Activated CD4-positive, alpha-beta T cell treated with anti-CD3 and anti-CD28 coated beads for 36 hours (primary cell): ENCODE measurements at places on chromosomes 3 and 15. TPM values are rescaled to one million over a fixed set of nuclear protein-coding genes. Genes with fewer than 3 reads are reported as not detected.

GRCh38 chr15:101371081-101371480 lies 76.0 kb upstream of the SNRPA1 start:
- H3K4me3 ChIP-seq, result no peak overlapping the region
- DNase-seq, result no peak
- H3K27me3 ChIP-seq, result peaks cover 10% of the 10 kb centered on the region

GRCh38 chr3:133187870-133188379 lies 149.7 kb downstream of the TMEM108 start:
- peaks cover 9% of the 10 kb centered on the region for H3K27me3 ChIP-seq
- no peaks in the 10 kb centered on the region for H3K4me1 ChIP-seq
- H3K4me3 ChIP-seq, result no peak overlapping the region

GRCh38 chr15:80098341-80098740 lies 38.9 kb downstream of the ZFAND6 start:
- no peak overlapping the region for H3K27ac ChIP-seq
- peaks cover 40% of the 10 kb centered on the region for H3K4me1 ChIP-seq
- DNase-seq, result no peak

GRCh38 chr15:68431037-68431791 lies 749 bp downstream of the ITGA11 start:
- H3K4me3 ChIP-seq, result no peak overlapping the region
- H3K36me3 ChIP-seq, result no peaks in the 10 kb centered on the region
- DNase-seq, result no peak
- peaks cover 30% of the 10 kb centered on the region for H3K27me3 ChIP-seq
- peaks cover 2% of the 10 kb centered on the region for H3K4me1 ChIP-seq

DNA sequence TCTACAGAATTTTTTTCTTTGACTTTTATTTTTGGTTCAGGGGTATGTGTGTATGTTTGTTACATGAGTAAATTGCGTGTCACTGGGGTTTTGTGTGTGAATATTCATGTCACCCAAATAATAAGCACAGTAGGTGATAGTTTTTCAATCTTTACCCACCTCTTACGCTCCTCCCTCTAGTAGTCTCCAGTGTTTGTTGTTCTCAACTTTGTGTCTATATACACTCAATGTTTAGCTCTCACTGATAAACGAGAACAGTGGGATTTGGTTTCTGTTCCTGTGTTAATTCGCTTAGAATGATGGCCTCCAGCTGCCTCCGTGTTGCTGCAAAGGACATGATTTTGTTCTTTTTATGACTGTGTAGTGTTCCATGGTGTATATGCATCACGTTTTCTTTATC lies 54.4 kb downstream of the MEF2A start:
- H3K36me3 ChIP-seq, result peaks cover 17% of the 10 kb centered on the region
- H3K27ac ChIP-seq, result no peak overlapping the region
- peaks cover 31% of the 10 kb centered on the region for H3K4me1 ChIP-seq
- H3K4me3 ChIP-seq, result no peak overlapping the region
- DNase-seq, result no peak

DNA sequence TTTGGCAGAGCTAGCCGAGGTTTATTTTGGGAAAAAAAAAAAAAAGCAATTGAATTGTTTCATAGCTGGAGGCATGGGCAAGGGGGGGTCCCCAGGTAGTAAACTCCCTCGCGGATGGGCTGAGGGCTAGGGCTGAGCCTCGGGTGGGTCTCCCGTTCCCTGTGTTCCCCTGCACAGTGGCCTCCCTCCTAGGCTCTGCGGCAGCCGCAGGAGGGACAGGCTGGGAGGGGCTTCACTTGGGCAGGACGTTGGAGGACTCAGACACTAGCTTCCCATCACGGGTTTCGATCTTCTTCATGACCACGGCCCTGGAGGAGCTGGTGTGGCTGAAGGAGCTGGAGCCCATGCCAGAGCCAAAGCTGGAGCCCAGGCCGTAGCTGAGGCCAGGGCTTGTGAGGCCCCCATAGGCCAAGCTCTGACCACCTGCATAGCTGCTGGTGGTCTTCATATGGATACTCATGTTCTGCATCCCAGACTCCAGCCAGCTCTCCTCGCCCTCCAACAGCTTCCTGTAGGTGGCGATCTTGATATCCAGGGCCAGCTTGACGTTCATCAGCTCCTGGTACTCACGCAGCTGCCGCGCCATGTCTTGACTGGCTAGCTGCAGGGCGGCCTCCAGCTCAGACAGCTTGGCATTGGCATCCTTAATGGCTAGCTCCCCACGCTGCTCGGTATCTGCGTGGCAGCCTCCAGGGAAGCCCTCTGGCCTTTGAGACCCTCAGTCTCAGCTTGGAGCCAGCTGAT lies 64.0 kb upstream of the CDAN1 start:
- DNase-seq, result peak; percentile 31
- no peaks in the 10 kb centered on the region for H3K27me3 ChIP-seq
- no peak overlapping the region for H3K27ac ChIP-seq
- no peaks in the 10 kb centered on the region for H3K4me1 ChIP-seq
- H3K4me3 ChIP-seq, result no peak overlapping the region

DNA sequence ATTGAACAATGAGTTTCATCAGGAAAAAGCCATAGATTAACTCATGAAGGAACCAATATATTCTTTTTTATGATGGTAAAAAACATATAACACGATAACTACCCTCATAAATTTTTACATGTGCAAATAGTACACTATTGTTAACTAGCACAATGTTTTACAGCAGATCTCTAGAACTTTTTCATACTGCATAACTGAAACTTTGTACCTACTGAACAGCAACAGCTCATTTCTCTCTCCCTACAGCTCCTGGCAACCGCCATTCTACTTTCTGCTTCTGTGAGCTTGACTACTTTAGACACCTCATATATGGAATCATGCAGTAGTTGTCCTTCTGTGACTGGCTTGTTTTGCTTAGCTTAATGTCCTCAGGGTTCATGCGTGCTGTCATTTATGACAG lies 235.4 kb downstream of the NFKBIZ start:
- H3K27ac ChIP-seq, result peak overlapping the region; percentile 85
- H3K36me3 ChIP-seq, result peaks cover 3% of the 10 kb centered on the region
- H3K4me3 ChIP-seq, result no peak overlapping the region

- no peak overlapping the region for H3K27ac ChIP-seq
- H3K27me3 ChIP-seq, result peaks cover 2% of the 10 kb centered on the region
- H3K4me3 ChIP-seq, result no peak overlapping the region
- H3K36me3 ChIP-seq, result no peaks in the 10 kb centered on the region
These were observed 226.0 kb downstream of the TJP1 start for GRCh38 chr15:29596266-29596665.

DNA sequence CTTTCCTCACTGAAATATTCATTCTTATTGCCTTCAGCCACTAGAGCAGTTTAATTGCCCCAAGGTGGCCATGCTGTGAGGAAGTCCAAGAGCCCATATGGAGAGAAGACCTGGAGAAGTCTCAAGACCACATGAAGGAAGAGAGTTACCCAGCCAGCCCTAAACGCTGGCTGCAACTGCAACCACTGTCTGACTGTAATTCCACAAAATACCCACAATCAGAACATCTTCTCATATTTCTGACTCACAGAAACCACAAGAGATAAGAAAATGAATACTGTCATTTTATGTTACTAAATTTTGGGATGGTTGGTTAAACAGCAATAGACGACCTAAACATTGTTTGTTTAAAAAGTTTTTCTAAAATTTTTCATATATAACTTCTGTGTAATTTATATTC lies 14.7 kb upstream of the SST start:
- H3K4me3 ChIP-seq, result no peak overlapping the region
- H3K4me1 ChIP-seq, result peaks cover 7% of the 10 kb centered on the region

GRCh38 chr3:195131176-195131575 lies 139.8 kb downstream of the XXYLT1 start:
- H3K27ac ChIP-seq, result no peak overlapping the region
- H3K27me3 ChIP-seq, result no peaks in the 10 kb centered on the region
- no peaks in the 10 kb centered on the region for H3K36me3 ChIP-seq
- H3K4me1 ChIP-seq, result peaks cover 39% of the 10 kb centered on the region
- no peak overlapping the region for H3K4me3 ChIP-seq

DNA sequence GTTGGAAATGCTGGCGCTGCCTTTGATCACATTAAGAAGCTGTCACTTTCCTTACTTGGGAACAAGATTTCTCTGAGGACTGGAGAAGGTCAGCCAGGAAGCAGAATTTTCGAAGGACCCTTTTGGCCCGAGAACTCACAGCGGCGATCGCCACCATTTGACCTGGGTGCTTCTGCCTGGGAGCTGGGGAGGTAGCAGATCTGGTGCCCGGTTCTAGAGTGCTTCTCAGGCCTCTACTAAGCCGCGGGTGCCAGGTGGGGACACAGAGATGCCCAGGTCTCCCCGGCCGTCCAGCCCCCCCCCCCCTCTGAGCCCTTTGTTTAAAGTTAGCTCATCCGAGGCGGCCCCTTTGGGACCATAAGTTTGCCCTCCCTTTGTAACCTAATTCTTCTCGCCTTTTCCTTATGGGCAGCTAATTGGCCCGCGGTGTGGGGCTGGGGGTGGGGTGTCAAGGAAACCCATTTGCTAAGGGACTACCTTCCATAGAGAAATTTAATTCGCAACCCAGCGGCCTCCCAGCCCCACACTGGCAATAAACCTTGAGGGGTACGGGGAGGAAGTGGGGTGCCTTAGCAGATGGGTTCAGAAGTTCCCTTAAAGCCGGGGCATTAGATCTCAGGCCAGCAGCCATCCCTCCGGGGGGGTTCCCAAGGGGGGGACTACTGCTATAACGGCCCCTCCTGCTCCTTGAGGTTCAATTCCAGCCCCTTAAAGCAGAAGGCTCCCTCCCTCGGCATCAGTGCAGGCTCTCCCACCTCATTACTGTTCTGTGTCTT lies 1.9 kb downstream of the GATA2 start:
- DNase-seq, result no peak
- no peak overlapping the region for H3K4me3 ChIP-seq
- H3K27me3 ChIP-seq, result peaks cover 59% of the 10 kb centered on the region
- H3K36me3 ChIP-seq, result no peaks in the 10 kb centered on the region
- peaks cover 22% of the 10 kb centered on the region for H3K4me1 ChIP-seq
- H3K27ac ChIP-seq, result no peak overlapping the region

GRCh38 chr3:191314109-191314728 lies 15.0 kb upstream of the CCDC50 start:
- no peaks in the 10 kb centered on the region for H3K4me1 ChIP-seq
- H3K27me3 ChIP-seq, result no peaks in the 10 kb centered on the region
- no peak for DNase-seq
- no peak overlapping the region for H3K4me3 ChIP-seq
- H3K27ac ChIP-seq, result no peak overlapping the region

DNA sequence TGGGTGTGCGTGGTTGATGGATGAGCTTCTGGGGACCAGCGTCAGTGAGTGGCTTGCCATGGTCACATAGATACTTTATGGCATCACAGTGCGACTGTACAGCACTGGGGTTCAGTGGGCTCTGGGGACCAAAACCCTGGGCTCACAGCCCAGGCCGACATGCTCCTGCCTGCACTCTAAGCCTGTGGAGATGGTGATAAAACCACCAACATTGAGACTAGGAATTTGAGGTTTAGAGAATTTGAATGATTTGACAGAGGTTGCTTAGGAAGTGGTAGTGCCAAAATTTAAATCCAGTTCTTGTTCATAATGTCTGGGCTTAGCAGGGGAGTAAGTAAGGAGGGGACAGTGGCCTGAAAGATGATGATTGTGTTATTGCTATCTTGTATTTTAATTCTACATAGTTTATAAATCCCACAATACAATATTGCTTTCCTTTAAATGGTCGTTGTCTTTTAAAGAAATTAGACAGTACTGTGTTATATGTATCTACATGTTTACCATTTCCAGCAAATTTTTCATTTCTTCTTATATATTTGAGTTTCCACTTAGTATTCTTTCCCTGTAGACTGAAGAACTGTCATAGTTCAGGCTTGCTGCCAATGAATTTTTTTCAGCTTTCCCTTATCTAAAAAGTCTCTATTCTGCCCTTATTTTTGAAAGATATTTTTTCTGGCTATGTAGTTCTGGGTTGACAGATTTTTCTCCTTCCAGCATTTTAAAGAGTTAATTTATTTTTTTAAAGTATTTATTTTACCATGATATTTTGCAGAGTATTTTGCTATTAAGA lies 235.4 kb upstream of the RGMA start:
- DNase-seq, result no peak
- H3K4me3 ChIP-seq, result no peak overlapping the region
- H3K27ac ChIP-seq, result no peak overlapping the region

The CCRL2 gene
- 1.3 TPM for total RNA-seq

The NFKBIZ gene
- total RNA-seq, result 47.8 TPM

The DMXL2 gene
- total RNA-seq, result 7.0 TPM

The ELL3 gene
- total RNA-seq, result 3.6 TPM
